Dorsolateral prefrontal cortex (tissue), 122 donors: ENCODE measurements at places on chromosomes 2 and 18. TPM values are rescaled to one million over a fixed set of nuclear protein-coding genes. Genes with fewer than 3 reads are reported as not detected.

The GYPC gene
- 7.5 TPM for total RNA-seq

The OR6B2 gene
- not detected for total RNA-seq

The ERMN gene
- 307 TPM for total RNA-seq

The AQP12A gene
- total RNA-seq, result not detected

The GKN2 gene
- total RNA-seq, result not detected

The DIPK1C gene
- total RNA-seq, result 15.1 TPM

The PLGLB2 gene
- 9.3 TPM for total RNA-seq

The PSMA8 gene
- total RNA-seq, result not detected

The RAB27B gene
- total RNA-seq, result 27.0 TPM

The KCNIP3 gene
- total RNA-seq, result 80.9 TPM

The MPP4 gene
- total RNA-seq, result 0.62 TPM

The RESP18 gene
- 2.5 TPM for total RNA-seq

The CPSF3 gene
- 27.7 TPM for total RNA-seq

The BMP10 gene
- not detected for total RNA-seq

The REG3A gene
- not detected for total RNA-seq

The CCDC141 gene
- total RNA-seq, result 1.4 TPM

The TTN gene
- 7.4 TPM for total RNA-seq

The FARSB gene
- total RNA-seq, result 21.2 TPM

The TMEM198 gene
- 14.4 TPM for total RNA-seq

The SAG gene
- 0.61 TPM for total RNA-seq

The RHBDD1 gene
- 51.6 TPM for total RNA-seq

The PLCL1 gene
- 37.7 TPM for total RNA-seq

The FOXI3 gene
- total RNA-seq, result 0.26 TPM

The ANKZF1 gene
- 45.1 TPM for total RNA-seq

The GRB14 gene
- total RNA-seq, result 11.9 TPM

The SERPINB4 gene
- total RNA-seq, result not detected

The NEU2 gene
- not detected for total RNA-seq

The PLEKHH2 gene
- total RNA-seq, result 9.4 TPM
